GF-D8 (cell line): ENCODE measurements at places on chromosomes 5 and 9.

DNA sequence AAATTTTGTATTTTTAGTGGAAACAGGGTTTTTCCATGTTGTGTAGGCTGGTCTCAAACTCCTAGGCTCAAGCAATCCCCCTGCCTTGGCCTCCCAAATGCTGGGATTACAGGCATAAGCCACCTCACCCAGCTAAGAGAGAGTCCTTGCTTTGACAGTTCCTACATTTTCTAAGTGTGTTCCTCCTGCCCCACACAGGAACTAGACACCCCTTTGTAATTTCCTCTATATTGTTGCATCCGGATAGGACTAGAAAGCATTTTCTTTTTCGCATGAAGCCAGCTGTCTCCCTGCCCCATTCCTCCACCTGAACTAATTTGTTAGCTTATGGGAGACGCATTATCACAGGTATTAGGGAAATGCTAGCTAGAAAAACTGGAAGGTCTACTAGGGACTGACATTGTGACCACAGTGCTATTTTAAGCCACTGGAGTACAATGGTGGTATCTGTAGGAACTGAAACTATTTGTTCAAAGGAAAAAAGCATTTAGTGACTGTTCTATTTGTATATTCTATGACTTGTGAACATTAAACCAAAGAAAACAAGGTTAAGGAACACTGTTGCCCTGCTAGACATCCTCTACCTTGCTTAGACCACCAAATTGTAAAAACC lies 214.1 kb downstream of the SMARCA2 start:
- peak; percentile 46 for DNase-seq

DNA sequence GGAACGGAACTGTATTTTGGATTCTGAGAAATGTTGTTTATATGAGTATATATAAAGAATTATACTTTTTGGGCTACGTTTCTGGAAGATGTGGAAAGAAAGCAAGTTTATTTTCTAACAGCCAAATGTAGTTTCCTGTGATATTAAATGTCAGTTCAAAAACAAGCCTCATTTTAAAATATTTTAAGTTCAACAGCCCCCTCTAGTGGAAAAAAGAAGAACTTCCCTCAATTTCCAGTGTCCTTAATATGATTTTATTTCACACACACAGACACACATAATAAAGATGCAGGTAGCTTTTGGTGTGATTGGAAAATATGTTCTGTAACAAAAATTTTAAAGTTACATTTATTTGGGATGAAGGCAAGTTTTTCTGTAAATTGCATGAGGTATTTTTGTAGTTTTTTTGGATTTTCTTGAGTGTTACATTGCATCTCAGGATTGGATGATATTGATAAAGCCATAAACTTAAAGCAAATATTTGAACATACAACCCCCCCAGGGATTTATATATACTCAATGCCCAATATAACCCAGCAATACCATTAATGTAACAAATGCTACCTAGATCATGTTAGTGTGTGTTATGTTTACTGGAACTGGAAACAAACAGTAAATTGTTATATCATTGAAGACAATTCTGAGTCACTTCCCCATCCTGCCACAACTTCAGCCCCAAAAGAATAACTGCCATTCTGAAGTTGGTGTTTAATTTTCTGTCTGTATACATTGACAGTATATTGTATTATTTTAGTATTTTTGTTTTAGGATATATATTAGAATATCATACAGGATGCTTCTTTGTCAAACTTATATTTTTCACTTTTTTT lies 54.0 kb downstream of the CCDC171 start:
- DNase-seq, result no peak

GRCh38 chr5:160506006-160507004 lies 84.7 kb downstream of the PTTG1 start:
- no peak for DNase-seq

GRCh38 chr9:87306006-87306405 lies 191.7 kb upstream of the DAPK1 start:
- no peak for DNase-seq

- DNase-seq, result no peak
These were observed 105.1 kb downstream of the MED10 start for GRCh38 chr5:6273090-6273735.

- DNase-seq, result peak; percentile 72
These were observed 5.8 kb downstream of the TMEM268 start for GRCh38 chr9:114616684-114617520.

DNA sequence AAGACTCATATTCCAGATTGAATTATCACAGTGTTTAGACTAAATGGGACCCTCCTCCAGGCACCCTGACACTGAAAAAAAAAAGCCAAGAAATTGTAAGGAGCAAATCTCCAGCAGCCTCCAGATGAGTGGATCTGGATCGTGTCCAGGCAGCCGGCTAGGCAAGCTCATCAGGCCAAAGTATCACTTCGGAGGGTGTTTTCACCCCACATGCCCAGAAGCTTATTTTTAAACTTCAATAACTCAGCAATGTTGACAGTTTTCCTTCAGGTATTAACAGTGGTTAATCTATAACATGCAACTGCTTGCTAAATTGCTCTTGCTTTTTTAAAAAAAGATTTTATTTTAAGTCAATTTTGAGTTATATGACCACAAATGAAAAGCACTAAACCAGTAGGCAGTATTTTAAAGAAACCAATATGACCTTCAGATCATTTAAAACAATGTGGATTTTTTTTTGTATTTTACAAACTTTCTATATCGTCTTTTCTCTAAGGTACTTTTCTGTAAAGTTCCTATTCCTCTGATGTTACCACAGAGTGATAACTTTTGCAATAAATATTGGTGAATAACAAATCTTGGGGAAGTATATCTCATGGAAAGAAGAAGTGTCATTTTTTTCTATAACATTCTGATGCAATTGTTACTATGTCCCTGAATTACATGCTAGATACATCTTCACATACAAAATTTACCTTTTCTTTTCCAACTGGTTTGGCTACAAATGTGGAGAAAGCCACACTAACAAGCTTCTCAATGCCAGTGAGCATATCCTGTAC lies 30.7 kb downstream of the ACOT12 start:
- DNase-seq, result no peak

DNA sequence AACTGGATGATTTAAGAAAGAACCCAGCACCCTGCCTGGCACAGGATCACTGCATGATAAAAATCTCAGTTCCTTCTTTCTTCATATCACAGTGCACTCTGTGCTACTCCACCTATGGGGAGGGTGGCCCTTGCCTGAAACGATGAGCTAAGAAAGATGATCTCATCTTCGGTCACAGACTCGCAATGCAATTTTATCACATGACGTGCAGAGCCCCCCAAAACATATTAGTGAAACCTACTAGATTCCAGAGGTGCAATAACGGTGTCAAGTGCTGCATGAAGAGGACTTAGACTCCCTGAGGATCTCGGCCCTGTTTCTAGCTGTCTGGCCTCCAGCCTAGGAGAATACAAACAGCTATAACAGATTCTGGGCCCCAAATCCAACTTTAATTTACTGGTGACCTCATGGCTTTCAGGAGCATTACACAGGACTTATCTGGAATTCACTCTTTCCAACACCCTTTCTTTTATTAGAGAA lies 104.0 kb downstream of the EBF1 start:
- no peak for DNase-seq

- DNase-seq, result no peak
These were observed 1853.3 kb downstream of the EFNA5 start for GRCh38 chr5:105817416-105817815.

GRCh38 chr9:18706648-18707047 lies 232.7 kb downstream of the ADAMTSL1 start:
- no peak for DNase-seq

DNA sequence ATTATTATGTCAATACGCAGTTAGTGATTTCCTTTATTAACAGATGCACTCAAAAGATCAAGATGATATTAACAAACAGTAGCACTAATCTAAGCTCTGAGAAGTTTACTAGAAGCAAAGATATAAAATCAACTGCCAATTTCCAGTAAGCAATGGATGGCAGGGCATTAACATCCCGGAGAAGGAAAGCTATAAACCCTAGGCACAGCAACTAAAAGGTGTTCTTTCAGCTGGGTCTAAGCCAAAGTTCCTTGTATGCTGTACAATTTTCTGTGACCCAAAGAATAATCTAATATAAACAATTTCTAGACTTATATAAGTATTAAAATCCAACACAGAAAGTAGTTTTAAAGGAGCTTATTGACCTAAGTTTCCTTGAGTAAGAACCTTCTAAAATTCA lies 39.4 kb downstream of the PJA2 start:
- DNase-seq, result no peak

GRCh38 chr9:127521919-127522304 lies 70.6 kb downstream of the LRSAM1 start:
- DNase-seq, result no peak
